B cell (primary cell): ENCODE measurements at places on chromosomes 11 and 22. TPM values are rescaled to one million over a fixed set of nuclear protein-coding genes. Genes with fewer than 3 reads are reported as not detected.

TIMP3 gene
- not detected in 2 replicates for total RNA-seq

DAGLA gene
- 0.07 TPM in 1 of 2 replicates, not detected in the other for total RNA-seq

FGF4 gene
- total RNA-seq, result not detected in 2 replicates

MLC1 gene
- not detected in 2 replicates for total RNA-seq

GPHA2 gene
- total RNA-seq, result 0.39 TPM in 1 of 2 replicates, not detected in the other

APOL3 gene
- total RNA-seq, result 97.2 and 107 TPM in 2 replicates

SLC25A1 gene
- total RNA-seq, result 47.7 and 48.4 TPM in 2 replicates

OR8B3 gene
- total RNA-seq, result not detected in 2 replicates

ADSL gene
- total RNA-seq, result 56.3 and 63.8 TPM in 2 replicates

POTEH gene
- not detected in 2 replicates for total RNA-seq

TRPT1 gene
- total RNA-seq, result 59.6 and 62.0 TPM in 2 replicates

HBE1 gene
- not detected in 2 replicates for total RNA-seq

XKR3 gene
- 0.17 TPM in 1 of 2 replicates, not detected in the other for total RNA-seq

MAJIN gene
- total RNA-seq, result 0.71 and 0.95 TPM in 2 replicates

MPPED2 gene
- total RNA-seq, result 1.0 and 1.1 TPM in 2 replicates

SLC22A8 gene
- total RNA-seq, result not detected in 2 replicates

CBX7 gene
- 141 and 147 TPM in 2 replicates for total RNA-seq

TYR gene
- not detected in 2 replicates for total RNA-seq

FAT3 gene
- not detected in 2 replicates for total RNA-seq

RTN4R gene
- total RNA-seq, result 0.42 and 0.51 TPM in 2 replicates

OSBP2 gene
- total RNA-seq, result 1.0 and 1.6 TPM in 2 replicates

SEPTIN3 gene
- total RNA-seq, result 0.29 and 0.39 TPM in 2 replicates

AGBL2 gene
- 13.6 and 17.0 TPM in 2 replicates for total RNA-seq

CRACR2B gene
- 9.7 and 13.5 TPM in 2 replicates for total RNA-seq

DLG2 gene
- 5.4 and 5.8 TPM in 2 replicates for total RNA-seq

OR6T1 gene
- not detected in 2 replicates for total RNA-seq

APOC3 gene
- total RNA-seq, result not detected in 2 replicates

HPS5 gene
- 31.3 and 38.4 TPM in 2 replicates for total RNA-seq

OR52I2 gene
- total RNA-seq, result not detected in 2 replicates

SGSM1 gene
- total RNA-seq, result 0.61 and 0.91 TPM in 2 replicates

MRGPRF gene
- not detected in 2 replicates for total RNA-seq

TMEM191B gene
- total RNA-seq, result 6.6 and 8.3 TPM in 2 replicates

TRPC6 gene
- not detected in 2 replicates for total RNA-seq
